ENCODE measurements at places on chromosomes 6 and 20.

- no peak for DNase-seq
These were observed 48.2 kb upstream of the RALY start for GRCh38 chr20:33945391-33946081.

GRCh38 chr20:63687419-63688178 lies 8.9 kb upstream of the TNFRSF6B start:
- DNase-seq = no peak

DNA sequence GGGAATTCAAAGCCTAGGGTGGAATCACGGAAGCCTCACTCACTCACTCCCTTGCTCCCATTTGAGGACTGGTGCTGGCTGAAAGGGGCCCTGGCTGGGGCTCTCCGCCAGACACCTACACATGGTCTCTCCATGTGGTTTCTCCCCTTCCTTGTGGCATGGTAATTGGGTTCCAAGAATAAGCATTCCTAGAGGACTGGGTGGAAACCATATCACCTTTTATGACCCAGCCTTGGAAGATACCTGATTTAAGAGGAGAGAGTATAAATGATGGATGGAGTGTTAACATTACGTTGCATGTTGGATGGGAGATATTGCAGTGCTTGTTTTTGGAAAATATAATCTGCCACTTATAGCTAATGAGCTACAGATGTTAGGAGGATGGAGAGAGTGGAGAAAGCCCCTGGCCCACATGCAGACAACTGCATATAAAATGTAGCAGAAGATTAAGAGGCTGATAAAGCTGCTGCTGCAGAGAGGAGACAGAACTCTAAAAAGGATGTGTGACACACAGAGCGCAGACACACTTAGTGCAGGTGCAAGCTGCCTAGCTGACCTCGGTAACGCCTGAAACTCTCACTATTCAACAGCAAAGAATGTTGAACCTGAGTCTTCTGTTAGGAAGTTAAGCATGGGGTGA lies 23.3 kb upstream of the CDKN1A start:
- DNase-seq = no peak

DNA sequence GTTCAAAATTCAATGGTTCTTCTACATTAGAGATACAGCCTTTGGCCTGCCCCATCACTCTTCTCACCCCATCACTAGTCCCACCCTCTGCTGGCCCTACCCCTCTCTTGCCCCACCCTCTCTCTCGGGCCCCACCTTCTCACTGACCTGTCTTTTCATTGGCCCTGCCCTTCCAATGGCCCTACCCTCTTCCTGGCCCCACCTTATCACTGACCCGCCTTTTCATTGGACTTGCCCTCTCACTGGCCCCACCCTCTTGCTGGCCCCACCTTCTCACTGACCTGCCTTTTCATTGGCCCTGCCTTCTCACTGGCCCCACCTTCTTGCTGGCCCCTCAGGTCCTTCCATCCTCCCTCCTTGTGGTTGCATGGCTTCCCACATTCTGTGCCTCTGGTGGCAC lies 107.2 kb upstream of the PLEKHG1 start:
- no peak for DNase-seq

GRCh38 chr20:21706261-21707195 lies 1.1 kb downstream of the PAX1 start:
- no peak for DNase-seq

DNA sequence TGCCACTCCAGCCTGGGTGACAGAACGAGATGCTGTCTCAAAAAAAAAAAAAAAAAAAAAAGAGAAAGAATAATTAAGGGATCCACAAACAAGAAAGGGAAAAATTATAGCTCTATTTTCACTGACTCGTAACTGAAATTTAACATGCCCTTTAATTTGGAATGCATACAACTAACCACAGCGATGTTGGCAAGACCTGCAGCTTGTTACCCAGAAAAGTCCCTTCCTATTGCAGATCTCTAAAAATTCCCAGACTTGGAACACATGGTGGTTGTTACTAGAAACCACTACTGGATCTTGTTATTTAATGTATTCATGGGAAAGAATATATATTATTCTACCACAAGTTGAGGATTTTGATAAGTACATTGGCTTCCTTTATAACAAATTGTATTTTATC lies 27.8 kb upstream of the SMIM28 start:
- no peak for DNase-seq

DNA sequence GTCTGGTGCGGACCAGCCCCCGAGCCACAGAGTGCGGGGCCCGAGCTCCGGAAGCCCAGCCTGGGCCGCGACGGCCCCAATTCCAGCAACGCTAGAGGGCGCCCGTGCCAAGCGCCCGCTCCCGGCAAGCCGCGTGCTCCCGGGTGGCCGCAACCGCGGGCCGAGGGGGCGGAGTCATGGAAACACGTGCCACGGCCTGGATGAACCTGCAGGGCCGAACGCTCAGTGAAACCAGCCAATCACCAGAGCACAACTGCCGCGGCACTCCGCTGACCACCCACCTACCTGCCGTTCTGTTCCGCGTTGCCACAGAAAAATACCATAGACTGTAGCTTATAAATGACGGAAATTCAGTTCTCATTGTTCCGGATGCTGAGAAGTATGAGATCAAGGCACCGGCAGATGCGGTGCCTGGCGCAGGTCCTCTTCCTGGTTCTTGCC lies 85.7 kb upstream of the FOXC1 start:
- peak; percentile 42 for DNase-seq

GRCh38 chr6:47047097-47047478 lies 5.0 kb upstream of the ADGRF1 start:
- DNase-seq = no peak

- no peak for DNase-seq
These were observed 43.3 kb downstream of the NOX3 start for GRCh38 chr6:155412335-155412734.

- DNase-seq = no peak
These were observed 27.8 kb downstream of the RGS17 start for GRCh38 chr6:153103319-153103655.

GRCh38 chr6:40845553-40845952 lies 193.5 kb downstream of the UNC5CL start:
- DNase-seq = no peak

DNA sequence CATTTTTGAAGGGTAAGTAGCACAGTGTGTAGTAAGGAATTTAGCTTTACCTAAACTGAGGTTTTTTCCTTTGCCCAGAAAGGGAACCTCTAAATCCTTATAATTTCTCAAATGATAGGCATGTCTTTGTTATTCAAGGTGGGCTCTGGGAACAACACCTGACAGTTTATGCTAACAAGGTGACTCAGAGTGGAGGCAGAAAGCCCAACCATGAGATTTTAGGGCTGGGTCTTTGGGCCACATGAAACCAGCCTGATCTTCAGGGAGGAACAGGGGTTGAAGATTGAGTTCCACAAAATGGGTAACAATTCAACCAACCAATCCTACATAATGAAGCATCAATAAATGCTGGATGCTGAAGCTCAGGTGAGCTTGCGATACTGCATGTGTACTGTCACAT lies 46.6 kb downstream of the PRSS35 start:
- no peak for DNase-seq

DNA sequence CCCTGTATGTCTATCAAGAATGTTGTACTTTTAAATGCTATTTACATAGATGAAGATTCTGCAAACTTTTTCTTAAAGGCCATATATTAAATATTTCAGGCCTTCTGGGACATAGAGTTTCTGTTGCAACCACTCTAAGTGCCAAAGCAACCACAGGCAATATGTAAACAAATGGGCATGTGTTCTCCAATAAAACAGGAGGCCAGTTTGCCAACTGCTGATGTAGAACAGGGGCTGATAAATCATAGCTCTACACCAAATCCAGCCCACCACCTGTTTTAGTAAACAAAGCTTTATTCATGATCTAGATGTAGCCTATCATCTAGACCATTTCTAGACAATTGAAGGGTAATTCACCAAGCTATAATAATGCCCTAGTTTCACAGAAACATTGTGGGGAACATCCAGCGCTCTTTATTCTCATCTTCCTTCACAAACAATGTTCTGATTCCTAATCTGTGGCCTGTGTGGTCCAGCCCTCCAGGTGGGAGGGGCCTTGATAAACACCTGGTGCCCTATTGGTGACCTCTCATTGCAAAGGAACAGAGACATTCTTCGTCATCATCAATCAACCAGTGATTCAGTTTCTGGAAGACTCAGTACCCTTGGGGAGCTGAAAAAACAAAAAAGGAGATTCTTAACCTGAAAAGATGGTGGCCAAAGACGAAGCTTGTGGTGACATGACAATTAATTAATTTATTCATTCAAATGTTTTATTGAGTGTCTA lies 80.2 kb downstream of the PREP start:
- no peak for DNase-seq

GRCh38 chr6:159943101-159943632 lies 25.7 kb upstream of the IGF2R start:
- DNase-seq = no peak

GRCh38 chr20:8967641-8968245 lies 101.1 kb upstream of the PLCB4 start:
- no peak for DNase-seq

GRCh38 chr6:34144581-34145160 lies 1.2 kb downstream of the GRM4 start:
- no peak for DNase-seq

DNA sequence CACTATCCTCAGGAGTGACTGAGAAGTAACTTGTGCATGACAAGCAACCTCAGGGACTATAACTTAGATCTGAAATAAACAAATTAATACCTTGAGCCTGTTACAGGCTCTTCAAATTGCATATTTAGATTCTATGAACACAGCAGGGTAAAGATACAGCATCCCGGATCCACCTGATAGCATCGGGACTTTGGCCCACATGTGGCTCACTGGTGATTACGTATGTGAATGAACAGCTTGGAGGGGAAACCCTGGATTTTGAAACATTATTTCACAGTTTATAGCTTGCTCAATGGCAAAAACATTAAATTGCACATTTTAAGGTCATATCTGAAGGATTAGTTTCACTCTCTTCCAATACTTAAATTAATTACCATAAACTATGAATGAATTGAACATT lies 133.2 kb downstream of the KHDRBS2 start:
- DNase-seq = no peak

DNA sequence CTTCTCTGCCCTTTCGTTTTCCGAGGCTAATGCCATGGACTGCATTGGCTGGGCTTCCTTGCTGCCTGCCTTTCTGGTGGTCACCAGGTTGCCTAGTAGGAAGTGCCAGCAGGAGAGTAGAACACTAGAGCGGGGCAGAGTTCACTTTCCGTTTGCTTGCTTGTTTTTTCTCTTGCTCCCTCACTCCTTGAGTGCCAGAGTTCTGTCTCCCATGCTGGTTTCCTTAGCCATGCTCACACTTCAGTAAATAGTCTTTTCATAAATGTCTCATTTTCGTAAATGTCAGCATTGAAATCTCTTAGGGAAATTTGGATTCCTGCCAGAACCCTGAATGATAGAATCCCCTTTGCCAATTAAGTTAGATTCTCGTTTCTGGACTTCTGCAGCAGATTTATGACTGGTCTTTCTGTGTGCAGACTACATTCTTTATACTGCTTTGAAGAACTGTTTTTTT lies 63.9 kb downstream of the FAM83B start:
- DNase-seq = no peak

DNA sequence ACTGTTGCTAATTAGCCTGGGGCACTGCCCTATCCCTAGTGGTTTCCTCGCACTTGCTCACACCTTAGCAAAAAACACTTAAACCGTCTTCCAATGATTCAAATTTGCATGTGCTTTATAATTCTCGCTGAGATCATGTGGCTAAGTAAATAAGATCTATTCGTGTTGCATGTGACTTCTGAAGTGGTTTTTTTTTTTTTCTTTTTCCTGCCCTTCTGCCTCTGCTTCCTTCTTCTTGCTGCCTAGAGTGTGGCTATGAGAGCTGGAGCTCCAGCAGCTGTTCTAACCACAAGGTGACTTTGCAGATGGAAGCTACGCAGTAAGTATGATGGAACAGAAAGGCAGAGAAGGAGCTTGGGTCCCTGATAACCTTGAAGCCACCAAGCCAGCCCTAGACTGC lies 36.5 kb downstream of the SULF2 start:
- DNase-seq = no peak

DNA sequence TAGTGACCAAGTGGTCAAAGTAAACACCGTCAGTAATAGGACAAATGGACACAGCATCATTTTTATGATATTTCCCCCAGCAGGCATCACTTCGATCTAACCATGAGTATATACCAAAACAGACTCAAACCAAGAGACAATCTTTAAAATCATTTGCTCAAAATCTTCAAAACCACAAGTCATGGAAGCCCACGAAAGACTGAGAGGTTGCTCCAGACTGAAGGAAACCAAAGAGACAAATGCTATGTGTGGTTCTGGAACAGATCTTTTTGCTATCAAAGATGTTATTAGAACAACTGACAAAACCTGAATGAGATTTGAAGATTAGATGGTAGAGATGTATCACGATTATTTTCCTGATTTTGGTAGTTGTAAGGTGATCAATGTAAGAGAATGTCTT lies 197.7 kb downstream of the TBXT start:
- DNase-seq = no peak

- no peak for DNase-seq
These were observed 48.3 kb upstream of the RNF24 start for GRCh38 chr20:4063631-4064030.

DNA sequence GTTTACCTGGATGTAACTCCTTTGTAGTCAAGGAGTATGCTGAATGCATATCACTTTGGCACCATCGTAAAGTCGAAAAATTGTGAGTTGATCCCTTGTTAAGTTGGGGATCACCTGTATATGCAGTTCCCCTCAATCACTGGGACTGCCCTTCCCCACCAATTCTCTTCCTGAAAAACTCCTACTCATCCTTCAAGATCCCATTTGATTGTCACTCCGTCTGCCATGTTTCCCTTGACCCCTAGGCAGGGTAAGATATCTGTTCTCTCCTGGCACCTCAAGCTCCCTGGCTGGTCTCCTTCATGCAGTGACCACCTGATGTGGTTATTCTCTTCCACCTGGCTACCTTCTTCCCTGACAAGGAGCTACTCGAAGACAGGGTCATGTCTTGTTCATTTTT lies 10.0 kb upstream of the NOL4L start:
- DNase-seq = no peak

- DNase-seq = no peak
These were observed 628.1 kb upstream of the CITED2 start for GRCh38 chr6:140002396-140003022.

- DNase-seq = no peak
These were observed 275.3 kb downstream of the TBC1D7 start for GRCh38 chr6:13053006-13053461.
